ENCODE measurements at places on chromosomes 3 and 15.

DNA sequence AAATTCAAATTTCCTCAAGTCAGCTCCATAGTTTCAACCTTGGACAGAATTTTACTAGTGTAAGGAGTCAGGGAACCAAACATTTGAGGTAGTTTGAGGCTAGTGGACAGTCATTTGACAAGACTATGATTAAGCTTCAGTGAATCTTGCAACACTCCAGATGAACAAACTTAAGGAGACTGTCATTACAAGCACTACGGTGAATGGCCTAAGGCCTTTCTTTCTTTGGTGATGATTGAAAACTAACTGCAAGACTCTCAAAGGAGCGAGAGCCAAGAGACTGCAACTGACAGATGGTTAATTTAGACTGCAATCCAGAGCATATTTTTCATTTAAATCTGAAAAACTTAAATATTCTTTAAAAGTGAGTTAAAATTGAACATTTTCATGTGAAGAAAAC is 272.3 kb upstream of the NECTIN3 start:
- DNase-seq: no peak

DNA sequence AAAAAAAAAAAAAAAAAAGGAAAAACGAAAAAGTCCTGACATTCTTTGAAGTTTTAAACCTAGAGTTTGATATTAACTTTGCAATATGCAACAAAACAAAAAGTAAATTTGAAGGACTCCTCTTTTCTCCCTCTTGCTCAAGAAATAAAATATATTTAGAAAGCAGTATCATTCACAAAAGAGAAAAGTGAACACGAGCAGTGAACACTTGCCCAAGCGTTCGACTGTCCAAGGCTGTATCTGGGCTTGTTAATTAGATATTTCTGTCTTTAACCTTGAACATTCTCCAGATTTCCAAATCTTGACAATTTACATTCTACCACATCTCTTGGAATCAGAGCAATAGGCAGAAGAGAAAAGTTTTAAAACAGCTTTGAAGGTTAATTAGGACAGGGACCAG is 357.7 kb downstream of the TIGIT start:
- DNase-seq: no peak

- no peak for DNase-seq
Measured at GRCh38 chr3:59267021-59267420, 217.2 kb upstream of the CFAP20DC start.

- no peak for DNase-seq
Measured at GRCh38 chr3:133803469-133803868, 2.1 kb upstream of the SRPRB start.

- no peak for DNase-seq
Measured at GRCh38 chr15:92467245-92467644, 73.6 kb downstream of the ST8SIA2 start.

DNA sequence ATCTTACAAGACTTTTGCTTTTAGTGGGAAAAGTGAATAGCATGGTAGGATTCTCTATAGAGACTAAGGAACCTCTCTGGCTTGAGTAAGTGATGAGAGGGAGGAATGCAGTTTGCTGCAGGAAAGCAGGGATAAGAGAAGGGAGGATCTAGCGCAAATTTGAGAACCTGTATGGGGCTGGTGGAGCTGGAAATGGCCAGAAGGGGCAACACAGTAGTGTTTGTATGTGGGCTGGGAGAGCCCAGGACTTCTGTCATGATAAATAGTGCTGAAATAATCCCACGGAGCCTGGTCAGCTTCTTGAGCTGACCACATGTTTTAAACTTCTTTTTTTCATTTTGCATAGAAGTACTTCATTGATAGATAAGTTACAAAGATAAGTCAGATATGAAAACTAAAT is 11.2 kb upstream of the SHC4 start:
- peak; percentile 61 for DNase-seq
